ENCODE measurements at places on chromosomes 1 and 21.
A peak's percentile ranks its signal among the peaks of the same experiment; 100 is the strongest.

GRCh38 chr1:184624626-184625025 lies 130.0 kb downstream of the EDEM3 start:
- DNase-seq, result no peak

- DNase-seq, result no peak
These were observed 10.6 kb upstream of the PKN2 start for GRCh38 chr1:88673446-88673845.

- DNase-seq, result no peak
These were observed 10.1 kb downstream of the ZZZ3 start for GRCh38 chr1:77672374-77672773.

- peak; percentile 58 for DNase-seq
These were observed 43.0 kb downstream of the SLC9A1 start for GRCh38 chr1:27111626-27112573.

- no peak for DNase-seq
These were observed 17.6 kb upstream of the RWDD3 start for GRCh38 chr1:95216292-95216990.

- DNase-seq, result no peak
These were observed 349.0 kb downstream of the SIPA1L2 start for GRCh38 chr1:232280910-232281309.

- no peak for DNase-seq
These were observed 37.4 kb upstream of the BTG2 start for GRCh38 chr1:203267912-203268311.

DNA sequence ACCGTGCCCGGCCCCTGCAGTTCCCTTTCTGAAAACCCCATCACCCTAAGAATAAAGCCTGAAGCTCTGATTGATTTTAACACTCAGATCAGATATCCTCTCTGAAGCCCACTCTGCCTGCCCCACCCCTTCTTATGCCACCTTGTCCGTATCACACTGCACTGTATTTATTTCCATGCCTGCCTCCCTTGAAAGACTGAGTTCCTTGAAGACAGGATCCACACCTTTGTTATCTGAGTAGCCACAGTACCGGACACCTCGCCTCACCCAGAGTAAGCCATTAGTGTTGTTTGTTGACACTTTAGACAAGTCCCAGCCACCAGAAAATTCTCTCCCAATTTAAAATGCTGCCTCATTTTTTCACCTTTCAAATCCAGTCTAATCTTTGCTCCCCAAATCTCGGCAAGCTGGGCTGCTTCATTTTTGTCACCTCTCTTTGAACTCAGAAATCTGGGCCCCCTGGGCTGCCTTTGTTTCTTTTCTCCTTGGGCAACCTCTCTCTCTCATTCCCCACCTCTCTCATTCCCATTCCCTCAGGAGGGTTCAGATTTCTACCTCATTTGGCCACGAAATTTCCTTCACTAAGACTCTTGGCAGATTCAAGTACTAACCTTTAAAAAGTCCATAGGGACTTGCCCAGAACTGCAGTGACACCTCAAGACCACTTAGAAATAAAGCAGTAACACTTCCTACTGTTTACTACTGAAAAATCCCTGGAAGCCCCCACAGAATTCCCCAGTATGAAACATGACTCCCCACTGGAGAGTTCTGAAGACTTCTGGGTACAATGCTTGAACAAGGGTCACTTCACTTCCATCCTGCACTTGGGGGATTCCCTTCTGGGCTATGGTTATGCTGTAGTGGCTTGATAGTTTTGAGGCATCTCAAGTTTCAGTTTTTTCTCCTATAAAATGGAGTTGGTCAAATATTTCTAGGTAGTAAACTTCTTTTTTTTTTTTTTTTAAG lies 8.7 kb upstream of the PPP1R15B start:
- DNase-seq, result no peak

GRCh38 chr21:36115138-36115730 lies 19.6 kb upstream of the CBR3 start:
- no peak for DNase-seq

- DNase-seq, result peak; percentile 8
These were observed 64.6 kb downstream of the KCNAB2 start for GRCh38 chr1:6110326-6110725.

GRCh38 chr1:29056256-29056655 lies 67.4 kb downstream of the TMEM200B start:
- DNase-seq, result no peak

DNA sequence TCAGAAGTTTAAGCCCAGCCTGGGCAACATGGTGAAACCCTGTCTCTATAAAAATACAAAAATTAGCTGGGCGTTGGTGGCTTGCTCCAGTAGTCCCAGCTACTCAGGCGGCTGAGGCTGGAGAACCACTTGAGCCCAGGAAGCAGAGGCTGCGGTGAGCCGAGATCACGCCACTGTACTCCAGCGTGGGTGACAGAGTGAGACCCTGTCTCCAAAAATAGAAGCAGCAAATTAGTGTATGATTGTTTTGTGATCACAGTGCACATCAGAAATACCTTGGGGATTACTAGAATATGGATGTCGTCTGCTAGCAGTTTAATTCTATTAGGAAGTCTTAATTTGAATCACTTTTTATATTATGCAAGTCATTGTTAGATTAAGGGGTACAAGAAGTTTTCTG lies 59.0 kb downstream of the ZBTB17 start:
- DNase-seq, result no peak

DNA sequence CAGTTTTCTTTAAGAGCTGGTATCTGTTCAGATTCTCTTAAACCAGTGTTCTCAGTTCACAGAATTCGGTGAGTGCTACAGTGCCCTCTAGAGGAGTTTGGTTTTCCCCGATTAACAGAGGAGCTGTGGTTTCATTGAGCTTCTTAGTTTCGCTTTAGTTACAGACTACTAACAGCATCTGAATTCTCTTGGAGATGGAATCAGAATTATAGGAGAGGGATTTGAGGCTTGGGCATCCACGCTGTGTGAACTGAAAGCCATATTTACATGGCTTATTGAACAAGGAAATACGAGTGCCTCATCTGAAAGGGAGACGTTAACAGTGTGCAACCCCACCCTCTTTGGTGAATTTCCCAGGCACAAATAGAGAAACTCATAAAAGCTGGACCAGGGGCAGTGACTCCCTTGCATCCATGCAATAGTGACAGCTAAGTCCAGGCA lies 202.0 kb downstream of the USH2A start:
- no peak for DNase-seq

DNA sequence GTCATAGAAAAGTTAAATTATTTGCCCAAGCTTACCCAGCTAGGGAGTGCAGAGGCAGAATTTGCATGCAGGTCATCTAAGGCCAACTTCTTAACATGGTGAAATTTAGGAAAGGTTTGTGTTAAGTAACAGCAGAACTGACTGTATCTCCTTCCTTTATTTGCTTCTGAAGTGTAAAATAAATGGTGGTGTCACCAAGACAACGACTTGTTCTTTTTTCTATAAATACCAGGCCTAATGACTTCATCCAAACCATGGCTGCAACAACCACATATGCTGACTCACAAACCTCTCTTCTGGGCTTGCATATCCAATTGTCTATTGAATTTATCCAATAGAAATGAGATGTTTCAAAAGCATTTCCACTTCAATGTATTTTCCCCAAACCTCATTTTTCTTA lies 19.1 kb downstream of the COL24A1 start:
- DNase-seq, result no peak

DNA sequence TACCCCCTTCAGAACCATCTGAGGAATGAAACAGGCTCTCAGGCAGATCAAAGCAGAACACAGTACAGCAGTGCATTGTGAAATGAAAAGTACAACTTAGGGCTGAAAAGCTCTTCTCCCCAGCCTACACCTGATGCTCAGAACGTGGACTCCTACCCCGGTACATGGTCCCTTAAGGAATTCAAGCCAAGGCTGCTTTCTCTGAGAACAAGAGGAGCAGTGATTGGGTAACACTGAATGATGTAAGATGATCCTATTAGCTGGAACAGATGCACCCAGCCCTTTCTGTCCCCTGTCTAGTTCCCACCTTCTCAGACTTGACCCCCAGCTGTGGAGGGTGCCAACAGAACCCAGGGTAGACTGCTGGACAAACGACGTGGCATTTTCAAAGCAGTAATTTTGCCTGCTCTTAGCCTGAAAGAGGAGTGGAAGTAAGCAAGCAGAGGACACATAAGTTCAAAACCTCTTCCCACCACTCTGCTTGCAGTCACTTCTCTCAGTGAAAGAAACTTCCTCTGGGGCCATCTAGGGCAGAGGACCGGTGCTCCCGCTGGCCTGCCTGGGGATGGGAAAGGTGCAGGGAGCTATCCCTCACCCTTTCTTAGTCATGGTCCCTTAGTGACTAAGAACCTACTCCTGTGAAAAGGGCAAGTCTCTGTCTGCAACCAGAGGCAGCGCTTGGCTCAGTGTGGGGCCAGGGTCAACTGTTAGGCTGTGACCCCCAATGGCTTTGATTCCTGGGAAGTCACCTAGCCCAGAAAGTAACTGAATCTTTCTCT lies 72.7 kb downstream of the TRABD2B start:
- no peak for DNase-seq

DNA sequence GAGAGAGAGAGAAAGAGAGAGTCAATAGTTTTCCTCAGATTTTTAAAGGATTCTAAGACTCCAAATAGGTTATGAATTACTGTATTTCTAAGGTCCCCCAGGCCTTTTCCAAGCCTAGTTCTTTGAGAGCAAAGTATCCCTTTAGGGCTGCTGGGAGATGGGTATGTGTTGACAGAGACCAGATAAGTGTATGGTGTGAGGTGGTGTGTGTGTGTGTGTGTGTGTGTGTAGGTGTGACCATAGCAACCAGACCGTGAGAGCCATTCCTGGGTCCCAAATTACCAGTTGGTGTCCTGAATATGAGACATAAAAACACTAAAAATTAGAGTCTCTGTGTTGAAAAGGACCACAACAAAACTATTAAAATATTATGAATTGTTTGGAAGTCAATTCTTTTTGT lies 41.7 kb upstream of the DNAJC6 start:
- DNase-seq, result no peak

- no peak for DNase-seq
These were observed 13.2 kb upstream of the PRKAB2 start for GRCh38 chr1:147185432-147185831.

DNA sequence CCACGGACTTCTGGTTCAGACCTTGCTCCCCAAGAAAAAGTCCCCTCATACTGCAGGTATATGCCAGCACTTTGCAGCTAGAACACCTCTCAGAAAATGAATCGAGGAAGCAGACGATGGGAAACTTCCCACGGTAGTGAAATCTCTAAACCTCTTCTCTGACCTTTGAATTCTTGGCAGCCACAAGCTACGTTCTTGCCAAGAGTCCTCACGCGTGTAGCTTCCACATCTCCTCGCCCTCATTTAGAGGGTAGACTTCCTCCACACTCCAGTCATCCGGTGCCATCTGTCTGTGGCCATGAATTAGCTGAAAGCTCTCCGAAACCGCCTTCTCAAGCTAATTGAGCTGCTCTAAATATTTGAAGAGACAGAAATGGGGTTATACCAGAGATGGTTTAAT lies 127.8 kb downstream of the RGS7 start:
- no peak for DNase-seq

DNA sequence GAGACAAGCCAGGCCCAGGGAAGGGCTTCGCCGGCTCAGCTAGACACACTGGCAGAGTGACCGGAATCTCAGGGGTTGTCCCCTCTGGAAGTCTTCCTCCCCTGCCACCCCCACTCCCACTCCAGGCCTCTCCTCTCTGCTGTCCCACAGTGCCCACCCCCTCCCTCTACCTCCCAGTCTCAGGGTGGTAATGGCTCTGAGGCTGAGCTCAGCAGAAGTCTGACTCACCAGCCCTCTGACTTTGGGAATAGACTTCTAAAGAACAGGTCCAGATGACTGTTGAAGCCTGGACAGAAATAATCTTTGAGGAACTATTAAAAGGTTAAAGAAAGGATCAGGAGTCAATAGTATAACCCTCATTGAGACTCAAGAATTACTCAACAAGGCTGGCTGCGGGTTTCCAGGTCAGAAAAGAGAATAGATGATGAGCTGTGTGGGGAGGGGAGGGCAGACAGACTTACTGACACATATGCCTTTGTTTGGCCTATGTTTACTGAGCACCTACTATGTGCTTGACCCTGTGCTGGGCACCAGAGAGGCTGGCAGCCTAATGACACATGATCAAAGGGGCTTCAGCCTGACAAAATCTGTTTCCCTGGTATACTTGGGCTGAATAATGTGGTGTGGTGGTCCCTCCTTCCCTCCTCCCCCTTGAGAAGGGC lies 8.2 kb downstream of the HCRTR1 start:
- DNase-seq, result no peak

DNA sequence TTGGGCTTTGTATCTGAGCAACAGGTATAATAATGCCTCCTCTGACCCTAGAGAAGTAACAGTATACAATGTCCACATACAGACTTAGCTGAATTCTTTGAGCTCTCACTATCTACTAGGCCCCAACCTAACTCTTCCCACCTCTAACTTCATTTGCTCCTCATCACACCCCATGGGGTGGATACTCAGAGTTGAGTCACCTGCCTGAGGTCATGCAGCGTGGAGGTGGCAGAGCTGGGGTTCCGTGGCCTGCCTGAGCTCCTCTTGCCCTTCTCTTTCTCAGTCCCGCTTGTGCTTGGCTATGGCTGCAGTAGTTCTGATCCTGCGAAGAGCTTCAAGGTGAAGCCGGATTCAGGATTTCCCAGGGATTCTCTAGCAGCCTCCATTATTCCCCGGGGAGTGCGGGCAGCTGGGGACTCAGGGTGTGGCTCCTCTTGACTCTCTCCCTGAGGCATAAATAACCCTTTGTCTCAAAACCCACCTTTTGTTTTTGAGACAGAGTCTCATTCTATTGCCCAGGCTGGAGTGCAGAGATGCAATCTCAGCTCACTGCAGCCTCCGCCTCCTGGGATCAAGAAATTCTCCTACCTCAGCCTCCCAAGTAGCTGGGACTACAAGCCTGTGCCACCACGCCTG lies 29.9 kb upstream of the ACTL8 start:
- DNase-seq, result no peak

- DNase-seq, result no peak
These were observed 492.0 kb upstream of the VAMP3 start for GRCh38 chr1:7278827-7279765.

- DNase-seq, result no peak
These were observed 6.4 kb upstream of the CSF1 start for GRCh38 chr1:109904105-109904817.

DNA sequence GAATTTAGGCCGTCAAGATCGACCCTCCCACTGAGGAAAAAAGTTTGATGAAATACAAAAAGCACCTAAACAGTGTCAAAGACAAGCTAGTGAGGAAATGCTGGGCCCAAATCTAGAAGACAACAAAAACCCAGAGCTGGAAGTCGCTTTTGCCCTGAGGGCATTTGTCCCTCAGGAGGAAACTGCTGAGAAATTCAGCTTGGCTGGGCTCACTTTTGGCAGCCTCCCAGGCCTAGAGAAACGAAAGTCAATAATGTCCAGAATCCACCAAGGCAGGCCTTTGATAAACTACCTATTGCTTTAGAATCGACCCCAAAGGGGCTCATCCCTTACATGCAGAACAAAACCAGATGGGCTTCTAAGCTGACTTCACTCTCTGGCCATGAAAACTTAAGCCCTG lies 38.9 kb downstream of the SYT2 start:
- no peak for DNase-seq
